ENCODE measurements at places on chromosomes 16 and 17.

- no peak for DNase-seq
Measured at GRCh38 chr17:79338604-79339003, 264.0 kb downstream of the ENGASE start.

DNA sequence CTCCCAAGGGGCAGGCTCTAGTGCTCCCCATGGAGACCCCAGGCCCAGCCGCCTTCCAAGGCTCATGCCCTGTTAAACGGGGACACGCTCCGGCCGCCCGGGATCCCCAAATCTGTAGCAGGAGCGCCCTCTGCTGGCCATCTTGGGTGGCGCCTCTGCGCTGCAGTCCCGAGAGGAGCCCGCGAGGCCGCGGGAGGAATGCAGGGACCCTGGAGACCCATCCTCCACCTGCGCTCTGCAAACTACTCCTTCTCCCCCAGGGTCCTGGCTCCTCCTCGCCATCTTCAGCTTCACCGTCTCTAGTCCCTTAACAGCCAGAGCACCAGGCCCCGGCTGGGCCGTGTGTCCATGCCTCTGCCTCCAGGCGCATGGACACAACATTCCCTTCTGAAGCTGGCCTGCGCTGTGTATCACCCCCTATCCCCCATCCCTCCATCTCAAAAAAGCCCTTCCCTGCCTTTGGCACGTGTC lies 23.6 kb upstream of the KRT17 start:
- peak; percentile 94 for DNase-seq

DNA sequence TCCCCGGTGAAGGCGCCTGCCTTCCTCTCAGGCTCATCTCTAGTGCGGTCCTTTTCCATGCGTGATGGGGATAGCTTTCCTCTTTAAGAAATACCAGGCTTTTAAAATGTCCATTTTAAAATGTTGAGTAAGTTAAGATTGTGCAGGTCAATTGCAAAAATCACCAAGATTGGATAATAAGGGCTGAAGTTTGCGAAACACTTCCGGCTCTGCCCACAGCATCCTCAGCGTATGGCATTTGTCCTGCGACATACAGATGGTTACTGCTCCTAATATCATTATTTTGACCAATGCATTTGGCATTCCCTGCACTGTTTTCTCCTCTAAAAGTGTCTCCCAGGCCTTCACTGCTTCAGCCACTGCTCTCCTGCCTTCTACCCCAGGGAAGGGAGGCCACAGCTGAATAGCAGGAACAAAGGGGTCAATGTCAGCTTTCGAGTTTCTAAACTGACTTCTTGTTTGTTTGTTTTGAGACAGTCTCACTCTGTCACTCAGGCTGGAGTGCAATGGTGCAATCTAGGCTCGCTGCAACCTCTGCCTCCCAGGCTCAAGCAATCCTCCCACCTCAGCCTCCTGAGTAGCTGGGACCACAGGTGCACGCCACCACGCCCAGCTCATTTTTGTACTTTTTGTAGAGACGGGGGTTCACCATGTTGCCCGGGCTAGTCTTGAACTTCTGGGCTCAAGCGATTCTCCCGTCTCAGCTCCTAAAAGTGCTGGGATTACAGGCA lies 91.9 kb downstream of the CRISPLD2 start:
- no peak for DNase-seq

- no peak for DNase-seq
Measured at GRCh38 chr16:5025171-5025632, 8.5 kb downstream of the NAGPA start.

- DNase-seq = no peak
Measured at GRCh38 chr16:65339062-65339461, 217.2 kb upstream of the CDH11 start.

DNA sequence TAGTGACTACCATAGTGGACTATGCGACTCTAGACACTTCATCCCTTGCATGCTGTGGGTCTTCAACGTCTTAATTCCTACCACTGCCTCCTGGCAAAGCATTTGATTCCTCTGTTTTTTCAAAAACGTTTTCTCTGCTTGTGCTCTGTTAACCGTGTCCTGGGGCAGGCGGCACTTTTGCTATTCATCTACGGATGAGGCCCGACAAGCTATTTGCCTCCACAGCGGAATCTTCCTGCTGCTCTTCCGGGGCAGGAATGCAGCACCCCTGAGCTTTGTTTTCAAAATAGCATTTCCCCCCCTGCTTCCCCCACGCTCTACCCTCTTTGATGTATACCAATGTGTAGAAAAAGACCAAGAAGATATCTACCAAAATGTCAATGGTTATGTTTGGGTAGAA lies 39.8 kb upstream of the METTL16 start:
- DNase-seq = no peak

- no peak for DNase-seq
Measured at GRCh38 chr16:61500851-61501250, 535.4 kb downstream of the CDH8 start.

DNA sequence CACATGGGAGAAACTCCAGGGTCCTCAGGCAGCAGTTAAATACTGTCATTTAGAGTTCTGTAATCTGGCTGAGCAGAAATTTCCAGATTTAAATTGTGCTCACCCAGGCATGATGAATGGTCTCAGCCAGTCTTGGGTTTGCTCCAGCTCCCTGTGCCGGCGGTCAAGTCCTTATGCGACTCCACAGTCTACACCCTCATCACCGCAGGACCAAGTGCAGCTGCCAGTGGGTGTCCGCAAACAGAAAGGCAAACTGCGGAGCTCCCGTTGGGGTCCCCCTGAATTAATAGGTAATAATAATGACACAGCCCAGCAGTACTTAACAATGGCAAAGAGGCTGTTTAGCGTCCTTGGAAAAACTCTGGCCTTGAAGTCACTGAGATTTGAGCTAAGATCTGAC lies 3.9 kb upstream of the CACNG4 start:
- DNase-seq = no peak

DNA sequence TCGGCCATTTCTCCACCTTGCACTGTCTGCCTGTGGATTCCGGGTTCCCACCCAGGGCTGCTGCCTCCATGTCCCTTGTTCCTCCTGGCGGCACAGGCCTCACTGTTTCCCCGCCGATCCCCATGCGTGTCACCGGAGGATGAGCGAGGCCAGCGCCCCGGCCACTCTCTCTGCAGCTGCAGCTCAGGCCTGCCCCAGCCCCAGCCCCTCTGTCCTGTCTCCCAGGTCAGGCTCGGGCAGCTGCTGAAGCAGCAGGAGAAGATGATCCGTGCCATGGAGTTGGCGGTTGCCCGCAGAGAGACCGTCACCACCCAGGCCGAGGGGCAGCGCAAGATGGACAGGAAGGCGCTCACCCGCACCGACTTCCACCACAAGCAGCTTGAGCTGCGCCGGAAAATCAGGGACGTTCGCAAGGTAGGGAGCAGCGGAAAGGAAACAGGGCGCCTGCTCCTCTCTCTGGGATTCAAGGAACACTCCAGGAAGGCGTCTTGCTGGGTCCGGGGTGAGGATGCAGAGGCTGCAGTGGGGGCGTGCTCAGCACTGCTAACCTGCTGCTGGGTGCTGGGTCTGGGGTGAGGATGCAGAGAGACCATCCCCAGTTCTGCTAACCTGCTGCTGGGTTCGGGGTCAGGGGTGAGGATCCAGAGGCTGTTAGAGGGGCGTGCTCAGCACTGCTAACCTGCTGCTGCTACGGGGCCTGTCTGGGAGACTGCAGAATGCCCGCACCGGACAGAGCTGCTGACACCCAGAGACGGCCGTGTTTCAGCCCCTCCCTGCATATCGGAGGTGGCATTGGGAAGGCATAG lies 6.1 kb upstream of the GAA start:
- DNase-seq = no peak

DNA sequence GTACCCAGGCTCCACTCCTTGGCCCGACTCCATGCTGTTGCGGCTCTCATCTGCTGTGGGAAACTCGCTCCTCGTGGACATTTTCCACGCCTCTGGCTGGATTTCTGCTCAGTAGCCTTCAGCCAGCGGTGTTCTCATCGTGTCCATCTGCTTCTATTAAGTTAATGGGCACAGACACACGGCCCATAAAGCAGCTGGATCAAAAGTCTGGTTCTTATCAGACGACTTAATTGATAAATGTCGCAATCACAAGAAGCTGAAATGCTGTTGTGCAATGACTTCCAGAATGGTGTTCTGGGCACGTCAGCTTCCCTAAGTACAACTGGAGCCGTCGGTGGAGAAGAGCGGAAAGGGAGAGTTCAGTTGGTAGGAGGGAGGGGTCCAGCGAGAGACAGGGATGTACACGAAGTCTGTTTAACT lies 211.7 kb upstream of the CHMP6 start:
- no peak for DNase-seq

GRCh38 chr17:39208136-39208535 lies 8.1 kb downstream of the RPL19 start:
- peak; percentile 80 for DNase-seq

DNA sequence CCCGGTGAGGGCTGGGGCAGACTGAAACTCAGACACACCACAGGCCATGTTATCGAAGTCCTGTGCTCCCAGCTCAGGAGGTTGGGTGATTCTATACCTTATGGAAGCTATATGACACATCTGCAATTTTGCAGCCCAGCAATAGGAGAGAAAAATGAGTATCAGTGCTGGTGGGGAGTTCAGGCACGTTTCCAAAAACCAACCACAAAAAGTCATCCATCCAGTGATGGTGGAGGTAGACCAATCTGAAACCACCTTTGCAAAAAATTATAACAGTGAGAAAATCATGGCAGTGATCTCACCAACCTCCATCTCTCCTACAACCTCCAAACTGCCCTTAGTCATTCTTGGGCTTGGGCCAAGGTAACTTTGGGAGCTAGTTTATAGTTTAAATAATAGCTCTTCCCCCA lies 327.9 kb downstream of the SLC39A11 start:
- DNase-seq = no peak

- DNase-seq = no peak
Measured at GRCh38 chr16:7452090-7452489, 119.4 kb downstream of the RBFOX1 start.

DNA sequence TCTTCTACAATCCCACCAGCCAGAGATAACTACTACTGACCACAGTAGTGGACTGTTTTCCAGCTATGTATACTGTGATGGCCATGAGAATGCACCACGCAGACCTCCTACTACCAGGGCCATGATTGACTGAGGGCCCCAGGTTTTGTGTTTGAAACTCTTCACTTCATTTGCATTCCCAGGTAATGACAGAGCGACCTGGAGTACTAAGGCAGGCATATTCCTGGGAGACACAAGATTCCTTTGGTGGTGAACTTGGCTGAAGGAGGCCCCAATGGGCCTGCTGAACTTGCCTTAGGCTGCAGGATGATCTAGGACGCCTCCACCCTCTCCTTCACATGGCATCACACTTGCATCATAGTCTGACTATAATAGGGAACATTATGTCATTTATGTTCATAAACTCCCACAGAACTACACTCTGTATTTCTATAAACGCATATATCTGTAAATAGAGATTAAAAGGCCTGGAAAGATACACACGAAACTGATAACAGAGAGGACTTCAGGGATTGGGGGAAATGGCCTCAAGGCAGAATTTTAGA lies 30.4 kb downstream of the CLEC19A start:
- no peak for DNase-seq

GRCh38 chr16:73713778-73714495 lies 582.7 kb upstream of the PSMD7 start:
- no peak for DNase-seq

GRCh38 chr17:1898872-1899271 lies 69.1 kb downstream of the RPA1 start:
- no peak for DNase-seq

DNA sequence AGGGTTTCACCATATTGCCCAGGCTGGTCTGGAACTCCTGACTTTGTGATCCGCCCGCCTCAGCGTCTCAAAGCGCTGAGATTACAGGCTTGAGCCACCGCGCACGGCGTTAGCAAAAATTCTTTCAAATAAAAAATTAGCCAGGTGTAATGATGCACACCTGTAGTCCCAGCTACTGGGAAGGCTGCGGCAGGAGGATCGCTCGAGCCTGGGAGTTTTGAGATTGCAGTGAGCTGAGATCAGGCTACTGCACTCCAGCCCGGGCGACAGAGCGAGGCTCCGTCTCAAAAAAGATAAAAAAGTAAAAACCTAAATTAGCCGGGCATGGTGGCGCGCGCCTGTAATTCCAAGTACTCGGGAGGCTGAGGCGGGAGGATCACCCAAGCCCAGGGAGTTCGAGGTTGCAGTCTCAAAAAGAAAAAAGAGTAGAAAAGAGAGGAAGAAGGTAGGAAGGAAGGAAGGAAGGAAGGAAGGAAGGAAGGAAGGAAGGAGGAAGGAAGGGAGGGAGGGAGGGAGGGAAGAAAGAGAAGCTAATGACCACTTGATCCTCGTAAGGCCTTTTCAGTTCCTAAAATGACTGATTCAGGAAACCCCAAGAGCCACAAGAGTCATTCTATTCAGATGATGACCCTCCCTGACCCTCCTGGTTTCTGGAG lies 59.2 kb downstream of the SRL start:
- no peak for DNase-seq

All from upper lobe of right lung (tissue), 1 donor.